Hematopoietic multipotent progenitor cell treated with erythropoietin and hydrocortisone succinate and interleukin-3 and kit ligand, for 15 days (in vitro differentiated cells): ENCODE measurements at places on chromosomes 2 and 18.

- no peak for DNase-seq
Observed at GRCh38 chr2:172609488-172609887, 53.6 kb downstream of the PDK1 start.

DNA sequence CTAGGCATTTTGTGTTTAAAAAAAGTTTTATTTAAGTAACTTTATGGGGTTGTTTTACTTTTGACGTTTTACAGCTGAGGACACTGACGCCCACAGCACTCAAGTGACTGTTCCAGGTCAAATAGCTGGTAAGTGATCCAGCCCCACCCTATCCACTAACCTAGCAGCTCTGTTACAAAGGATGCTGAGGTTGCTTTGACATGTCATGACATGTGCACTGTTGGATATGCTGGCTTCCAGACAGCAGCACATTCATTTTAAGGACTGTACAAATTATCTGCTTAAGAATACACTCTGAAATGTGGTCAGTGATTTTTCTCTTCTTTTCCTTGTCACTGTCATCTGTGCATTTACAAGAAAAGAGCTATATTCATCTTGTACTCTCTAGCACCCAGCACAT is 417.5 kb downstream of the ZEB2 start:
- no peak for DNase-seq

DNA sequence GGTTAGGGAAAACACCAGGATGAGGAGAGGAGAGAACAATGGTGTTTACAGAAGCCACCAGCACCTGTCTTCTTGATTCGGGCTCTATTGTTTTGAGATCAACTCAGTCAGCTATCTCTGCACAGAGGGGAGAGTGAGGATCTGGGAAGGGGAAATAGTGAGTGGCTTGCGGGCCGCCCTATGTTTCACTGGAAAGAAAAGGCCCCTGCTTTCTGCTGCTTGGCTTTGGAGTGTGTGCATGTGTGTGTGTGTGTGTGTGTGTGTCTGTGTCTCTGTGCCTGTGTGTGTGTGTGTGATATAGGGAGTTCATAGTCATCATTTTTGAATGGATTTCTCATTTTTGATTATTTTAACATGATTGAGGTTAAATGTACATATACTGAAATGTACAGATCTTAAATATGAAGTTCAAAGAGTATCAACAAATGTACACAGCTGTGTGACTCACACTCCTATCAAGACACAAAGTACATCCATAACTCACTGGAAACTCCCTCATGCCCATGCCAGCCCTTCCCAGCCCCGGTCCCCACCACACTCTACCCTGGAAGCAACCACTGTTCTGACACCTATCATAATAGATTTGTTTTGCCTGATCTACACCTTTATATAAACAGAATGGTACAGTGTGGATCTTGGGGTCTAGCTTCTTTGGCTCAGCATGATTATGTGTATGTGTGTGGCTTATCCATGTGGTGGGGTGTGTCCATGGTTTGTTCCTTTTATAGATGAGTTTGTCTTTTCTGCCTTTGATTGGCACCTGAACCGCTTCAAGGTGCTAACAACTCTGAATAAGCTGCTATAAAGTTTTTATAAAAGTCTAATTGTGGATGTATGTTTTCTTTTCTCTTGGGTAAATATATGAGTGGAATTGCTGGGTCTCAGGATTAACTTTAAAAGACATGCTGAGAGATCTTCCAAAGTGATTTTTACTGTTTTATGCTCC is 258.3 kb downstream of the SETBP1 start:
- DNase-seq: no peak

GRCh38 chr2:41498781-41499180 is 549.0 kb upstream of the PKDCC start:
- DNase-seq: no peak

- DNase-seq: no peak
Observed at GRCh38 chr18:13416208-13416607, 197.6 kb downstream of the LDLRAD4 start.

GRCh38 chr2:203451011-203451410 is 84.1 kb downstream of the RAPH1 start:
- DNase-seq: no peak

- no peak for DNase-seq
Observed at GRCh38 chr2:20357638-20358389, 7.2 kb upstream of the PUM2 start.

DNA sequence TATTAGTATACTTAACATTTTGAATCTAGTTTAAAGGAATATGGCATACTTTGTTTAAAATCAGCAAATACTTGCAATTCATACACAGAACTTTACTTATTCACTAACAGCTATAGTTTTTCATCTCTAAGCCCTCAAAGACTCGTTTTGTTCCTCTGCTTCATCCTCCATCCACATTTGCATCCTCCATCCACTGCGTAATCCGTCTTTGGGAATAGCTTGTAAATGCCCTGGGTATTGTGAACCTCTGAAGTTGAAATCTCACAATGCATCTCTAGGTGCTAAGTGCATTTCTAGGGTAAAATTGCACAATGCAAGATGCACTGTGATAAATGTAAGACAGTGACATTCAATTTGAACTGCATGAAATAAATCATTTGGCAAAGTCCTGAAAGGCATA is 115.8 kb upstream of the CDCA7 start:
- DNase-seq: no peak

GRCh38 chr2:227163998-227164762 is at the start of the genes COL4A3 and COL4A4:
Gene COL4A3, plus strand, starts transcription at chr2:227164624. Its CDS starts 103 bp downstream, at chr2:227164727.
Gene COL4A4, minus strand, starts transcription at chr2:227164205. Its CDS starts 16,722 bp downstream, at chr2:227147483.
- no peak for DNase-seq

DNA sequence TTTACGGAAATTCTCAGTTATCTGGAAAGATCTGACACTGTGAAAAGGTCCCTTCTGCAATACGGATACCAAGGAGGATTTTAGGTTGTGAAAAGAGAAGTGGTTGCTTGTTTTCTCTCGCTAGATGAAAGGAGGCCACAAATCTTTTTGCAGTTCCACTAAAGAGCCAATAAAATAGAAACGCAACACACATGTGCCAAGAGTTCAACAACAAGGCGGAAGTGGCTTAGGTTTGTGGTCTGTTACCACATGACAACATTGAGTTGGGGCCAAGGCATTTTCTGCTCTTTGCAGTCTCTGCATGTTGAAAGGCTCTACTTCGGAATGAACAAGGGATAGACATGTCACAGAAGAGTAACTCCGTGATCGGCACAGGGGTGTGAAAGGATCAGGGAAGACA is 115.7 kb upstream of the OSR1 start:
- DNase-seq: no peak

DNA sequence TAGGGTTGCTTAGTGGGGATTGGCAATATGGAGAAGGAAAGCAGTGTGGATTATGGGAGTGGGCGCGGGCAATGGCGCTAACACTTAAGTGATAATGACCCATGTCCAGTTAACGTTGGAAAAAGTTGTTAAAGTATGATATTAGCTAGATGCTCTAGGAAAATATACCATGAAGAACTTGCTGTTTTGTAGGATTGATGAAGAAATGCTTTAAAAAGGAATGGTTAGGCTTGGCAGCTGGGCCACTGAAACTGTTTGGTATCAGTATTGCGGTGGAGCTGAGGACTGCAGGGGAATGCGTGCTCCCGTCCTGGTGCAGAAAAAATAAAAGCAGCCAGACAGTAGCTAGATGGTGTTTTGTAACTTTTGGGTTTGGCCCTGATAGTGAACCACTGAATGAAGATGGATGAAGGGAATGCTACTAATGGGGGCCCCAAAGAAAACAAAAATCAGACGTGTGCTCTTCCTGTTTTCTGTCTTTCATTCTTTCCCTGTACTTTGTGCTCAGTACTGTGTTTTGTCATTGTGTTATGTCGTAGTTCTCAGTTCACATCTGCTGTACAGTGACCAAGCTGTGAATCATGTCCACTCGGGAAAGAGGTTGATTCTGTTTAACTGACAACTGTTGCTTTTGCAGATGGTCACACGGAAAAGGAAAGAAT is 999 bp downstream of the INSIG2 start:
- DNase-seq: peak; percentile 28

DNA sequence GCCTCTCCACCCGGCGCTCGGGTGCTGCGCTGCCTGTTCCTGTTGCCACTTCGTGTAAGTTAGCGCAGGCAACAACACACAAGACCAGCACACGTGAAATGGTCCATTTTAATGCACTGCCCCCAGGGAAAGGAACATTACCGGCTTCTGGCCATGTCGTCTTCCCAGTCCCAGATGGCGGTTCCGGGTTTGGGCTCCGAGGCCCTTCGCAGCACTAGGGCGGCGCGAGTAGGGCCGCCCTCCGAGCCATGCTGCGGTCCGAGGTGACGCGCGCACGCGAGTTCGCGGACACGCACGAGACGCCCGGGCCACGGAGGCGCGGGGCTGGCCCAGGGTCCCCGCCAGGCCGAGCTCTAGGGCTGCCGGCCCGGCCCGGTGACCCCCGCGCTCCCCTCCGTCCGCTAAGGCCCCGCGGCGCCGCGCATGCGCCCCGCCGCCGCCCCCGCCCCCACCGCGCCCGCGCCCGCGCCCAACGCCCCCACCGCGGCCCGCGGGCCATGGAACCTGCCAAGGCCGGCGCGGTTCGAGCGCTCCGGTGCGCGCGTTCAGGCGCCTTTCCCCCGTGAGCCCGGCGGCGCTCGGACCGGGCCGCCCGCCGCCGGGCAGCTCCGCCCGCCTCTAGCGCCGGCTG is 367 bp upstream of the ZNF236 start:
- DNase-seq: peak; percentile 64

GRCh38 chr2:14690926-14691325 is 58.4 kb downstream of the LRATD1 start:
- no peak for DNase-seq

GRCh38 chr2:131394147-131394931 is 30.4 kb upstream of the RAB6D start:
- DNase-seq: no peak
